ENCODE measurements at places on chromosomes 12 and 14.

- DNase-seq = no peak
These were observed 457.7 kb upstream of the TMEM132C start for GRCh38 chr12:127809275-127809674.

GRCh38 chr12:113880988-113881962, 84.8 kb downstream of the RBM19 start:
- no peak for DNase-seq

GRCh38 chr14:56754921-56755320, 55.4 kb downstream of the OTX2 start:
- DNase-seq = no peak

- DNase-seq = no peak
These were observed 123.2 kb downstream of the LMO3 start for GRCh38 chr12:16482726-16483125.

- no peak for DNase-seq
These were observed 24.1 kb upstream of the NRDE2 start for GRCh38 chr14:90355540-90356518.

DNA sequence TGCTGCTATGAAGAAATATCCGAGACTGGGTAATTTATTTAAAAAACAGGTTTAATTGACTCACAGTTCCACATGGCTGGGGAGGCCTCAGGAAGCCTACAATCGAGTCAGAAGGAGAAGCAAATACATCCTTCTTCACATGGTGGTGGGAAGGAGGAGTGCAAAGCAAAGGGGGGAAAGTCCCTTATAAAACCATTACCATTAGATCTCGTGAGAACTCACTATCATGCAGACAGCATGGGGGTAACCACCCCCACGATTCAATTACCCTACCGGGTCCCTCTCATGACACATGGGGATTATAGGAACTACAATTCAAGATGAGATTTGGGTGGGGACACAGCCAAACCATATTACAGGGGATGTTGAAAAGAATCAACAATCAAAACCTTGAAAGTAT, 74.9 kb downstream of the PPM1H start:
- peak; percentile 20 for DNase-seq

DNA sequence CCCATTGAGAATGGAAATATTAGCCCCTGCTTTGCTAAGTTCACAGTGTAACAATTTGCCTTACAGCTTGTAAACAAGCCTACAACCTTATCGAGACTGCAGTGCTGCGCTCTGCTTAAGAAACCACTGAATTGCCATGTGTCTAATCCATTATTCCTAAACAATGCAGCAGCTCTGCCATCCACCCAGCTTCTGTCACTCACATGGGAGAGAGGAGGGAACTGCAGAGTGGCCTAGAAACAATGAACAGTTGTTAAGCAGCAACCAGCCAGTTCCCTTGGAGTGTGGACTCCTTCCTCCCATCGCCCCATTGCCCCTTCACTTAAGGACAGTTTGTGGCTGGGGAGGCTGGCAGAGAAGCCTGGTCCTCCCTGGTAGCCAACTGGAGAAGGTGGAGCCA, 42.9 kb downstream of the TESPA1 start:
- DNase-seq = no peak

GRCh38 chr14:104689109-104689880, at the start of gene INF2:
INF2 (plus strand) TSS chr14:104689618; CDS start chr14:104701366, 11,748 bp downstream.
- DNase-seq = peak; percentile 61

DNA sequence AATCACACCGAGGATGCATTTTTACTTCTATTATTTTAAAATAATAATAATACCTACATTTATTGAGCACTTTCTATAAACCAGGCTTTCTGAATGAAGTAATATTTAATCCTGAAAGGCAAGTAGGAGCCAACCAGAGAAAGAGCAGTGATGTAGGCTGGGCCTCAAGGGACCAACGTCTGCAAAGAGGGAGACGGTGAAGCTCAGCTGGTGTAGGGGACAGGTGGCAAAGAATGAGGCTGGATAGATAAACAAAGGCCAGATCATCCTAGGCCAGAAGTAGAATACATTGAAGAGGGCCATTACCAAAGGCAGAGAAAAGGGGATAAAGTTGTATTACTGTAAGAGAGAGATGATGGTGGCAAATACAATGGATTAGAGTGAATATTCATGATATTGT, 810 bp upstream of the TMBIM4 start:
- DNase-seq = no peak

DNA sequence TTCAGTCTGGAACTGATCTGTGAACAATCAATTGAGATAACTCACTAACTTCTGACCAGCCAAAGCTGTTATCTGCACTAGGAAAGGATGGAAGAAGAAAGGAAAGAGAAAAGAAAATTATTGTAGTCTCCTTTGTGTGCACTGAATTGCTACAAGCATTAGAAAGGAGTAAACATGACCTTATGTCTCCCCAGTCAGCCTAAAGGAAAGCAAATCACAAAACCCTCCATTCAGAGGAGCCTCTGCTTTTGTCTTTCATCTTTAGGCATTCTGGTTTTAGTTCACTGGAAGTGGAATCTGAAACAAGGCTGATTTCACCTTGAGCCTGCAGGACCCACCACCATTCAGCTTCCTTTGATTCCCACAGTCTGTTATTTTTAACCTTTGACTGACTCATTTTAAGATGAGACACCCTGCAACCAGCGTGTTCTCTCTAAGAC, 26.0 kb downstream of the TBX3 start:
- no peak for DNase-seq

DNA sequence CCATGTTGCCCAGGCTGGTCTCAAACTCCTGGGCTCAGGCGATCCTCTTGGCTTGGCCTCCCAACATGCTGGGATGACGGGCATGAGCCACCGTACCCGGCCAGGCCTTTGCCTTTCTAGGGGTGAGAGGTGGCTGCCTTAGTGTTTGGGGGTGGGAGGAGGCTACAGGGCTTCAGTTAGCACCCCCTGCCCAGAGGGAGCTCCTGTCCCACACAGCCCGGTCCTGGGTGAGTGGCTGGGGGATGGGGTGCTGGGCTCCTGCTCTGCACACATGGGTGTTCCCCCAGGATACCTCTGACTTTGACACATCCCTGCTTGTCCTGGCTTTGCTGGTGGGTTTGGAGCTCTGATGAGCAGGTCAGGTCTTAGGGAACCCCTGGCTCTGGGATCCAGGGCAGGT, 9.9 kb downstream of the ULK1 start:
- DNase-seq = no peak

DNA sequence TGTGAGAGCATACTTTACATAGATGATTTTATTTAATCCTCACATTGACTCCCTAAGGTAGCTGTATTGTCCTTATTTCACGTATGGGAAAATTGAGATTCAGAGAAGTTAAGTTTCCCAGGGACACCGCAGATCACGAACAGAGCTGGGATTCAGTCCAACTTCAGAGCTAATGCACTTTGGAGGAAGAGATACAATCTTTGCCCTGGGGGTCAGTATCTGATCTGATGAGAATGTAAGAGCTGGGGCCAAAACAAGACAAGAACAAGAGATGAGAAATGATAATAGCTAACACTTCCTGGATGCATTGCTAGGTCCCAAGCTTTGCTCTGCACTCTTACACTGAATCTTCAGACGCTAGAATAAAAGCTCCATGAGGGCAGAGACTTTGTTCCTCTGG, 6.0 kb upstream of the CSAD start:
- no peak for DNase-seq

GRCh38 chr14:104031384-104031783, 54.1 kb upstream of the ASPG start:
- no peak for DNase-seq

- DNase-seq = no peak
These were observed 88.8 kb upstream of the GTF2A1 start for GRCh38 chr14:81309511-81309910.

GRCh38 chr12:65106948-65107347, 14.2 kb downstream of the WIF1 start:
- no peak for DNase-seq

DNA sequence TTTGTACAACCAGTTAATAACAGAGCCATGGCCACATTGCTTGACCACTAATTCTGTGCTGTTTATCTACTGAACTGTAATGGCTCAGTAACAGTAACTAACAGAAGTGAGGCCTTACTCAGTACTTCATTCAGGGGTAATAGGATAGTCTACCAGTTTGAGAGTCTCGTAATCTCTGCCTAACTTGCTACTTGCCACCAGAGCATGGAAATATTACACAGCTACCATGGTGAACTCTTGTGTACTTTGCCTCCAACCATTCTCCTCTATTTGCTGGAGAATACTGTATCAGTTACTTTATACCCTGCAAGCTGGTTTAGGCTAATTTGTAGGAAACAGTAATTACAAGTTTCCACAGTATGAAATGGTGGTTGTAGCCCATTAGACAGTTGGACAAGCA, 10.6 kb downstream of the SCFD1 start:
- DNase-seq = no peak

- DNase-seq = no peak
These were observed 17.0 kb downstream of the RIC8B start for GRCh38 chr12:106791531-106791930.

Measured in erythroblast (primary cell).